ENCODE measurements at places on chromosomes 3 and 15.

GRCh38 chr15:83694536-83694935, 40.6 kb downstream of the ADAMTSL3 start:
- DNase-seq: no peak

GRCh38 chr3:195763076-195763830, 42.5 kb downstream of the MUC20 start:
- no peak for DNase-seq

- no peak for DNase-seq
Measured at GRCh38 chr3:66442254-66443117, 58.3 kb downstream of the LRIG1 start.

DNA sequence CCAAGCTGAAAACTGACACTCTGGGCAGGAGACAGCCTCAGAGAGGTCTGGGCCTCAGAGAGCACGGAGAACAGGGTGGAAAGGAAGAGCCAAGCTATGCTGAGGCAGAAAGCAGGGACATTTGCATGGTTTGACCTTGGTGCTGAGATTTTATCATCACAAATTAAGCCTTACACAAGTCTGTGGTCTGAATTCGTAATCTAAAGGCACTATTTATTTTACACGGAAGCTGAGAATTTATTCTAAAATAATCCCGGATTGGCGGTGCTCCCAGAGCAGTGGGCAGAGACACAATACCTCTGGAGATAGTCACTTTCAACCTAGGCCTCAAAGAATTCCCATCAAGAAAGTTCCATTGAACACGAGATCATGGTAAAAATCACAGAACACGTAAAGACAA, 47.5 kb downstream of the CFAP92 start:
- DNase-seq: no peak

- no peak for DNase-seq
Measured at GRCh38 chr15:52527196-52527910, 1.3 kb downstream of the MYO5A start.

GRCh38 chr15:57323299-57323805, 53.0 kb upstream of the CGNL1 start:
- DNase-seq: no peak

DNA sequence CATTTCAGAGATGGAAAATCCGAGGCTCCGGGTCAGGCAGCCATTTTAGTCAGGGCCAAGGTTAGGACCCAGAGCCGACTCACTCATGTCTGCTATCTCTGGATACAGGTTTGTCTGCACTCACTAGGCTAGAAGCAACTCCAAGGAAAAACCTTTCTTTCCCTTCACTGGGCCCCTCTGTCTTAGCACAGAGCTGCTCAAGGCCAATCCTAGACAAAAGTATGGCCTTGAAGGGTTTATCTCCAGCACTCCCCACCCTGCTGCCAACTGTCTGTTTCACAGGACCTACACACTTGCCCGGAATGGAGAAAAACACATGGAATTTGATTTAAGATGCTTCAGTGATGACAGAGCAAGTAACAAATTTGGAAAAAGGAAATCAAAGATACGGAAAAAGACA, 25.6 kb downstream of the ACAN start:
- DNase-seq: no peak

- DNase-seq: no peak
Measured at GRCh38 chr15:68272721-68273271, 4.7 kb upstream of the FEM1B start.

DNA sequence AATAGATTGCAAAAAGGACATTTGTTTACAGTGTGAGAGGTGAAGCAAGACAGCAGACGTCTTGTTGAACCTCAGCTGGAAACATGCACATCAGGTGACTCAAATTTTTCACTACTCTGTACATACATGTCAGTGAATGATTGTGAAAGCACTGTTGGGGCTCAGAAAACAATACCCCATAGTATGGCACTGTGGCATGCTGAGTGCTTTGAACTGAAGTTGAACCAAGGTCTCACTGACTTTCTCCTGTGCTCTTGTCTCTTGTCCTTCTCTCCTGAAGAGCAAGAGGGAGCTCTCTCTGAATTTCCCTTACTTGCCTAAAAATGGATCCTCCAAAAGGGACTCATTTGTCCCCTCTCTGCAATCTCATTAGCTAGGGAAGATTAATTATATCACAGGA, 24.5 kb upstream of the NEDD4 start:
- DNase-seq: no peak

GRCh38 chr15:55222588-55222987, 25.8 kb upstream of the RSL24D1 start:
- no peak for DNase-seq

Measured in stimulated activated CD8-positive, alpha-beta memory T cell treated with anti-CD3 and anti-CD28 coated beads, Interleukin-7, amount 100 ng/mL, for 24 hours (primary cell).